SJCRH30 (cell line): ENCODE measurements at places on chromosomes 1 and 21. TPM values are rescaled to one million over a fixed set of nuclear protein-coding genes. Genes with fewer than 3 reads are reported as not detected.

The MYOC gene
- not detected in 2 replicates for total RNA-seq

The GJA8 gene
- total RNA-seq, result not detected in 2 replicates

The SH3BGRL3 gene
- 41.5 and 43.4 TPM in 2 replicates for total RNA-seq

The CTSK gene
- 0.97 and 1.3 TPM in 2 replicates for total RNA-seq

The TAS1R1 gene
- total RNA-seq, result 0.14 and 0.20 TPM in 2 replicates

The CYYR1 gene
- 48.5 and 49.2 TPM in 2 replicates for total RNA-seq

The EDARADD gene
- total RNA-seq, result 3.8 and 4.3 TPM in 2 replicates

The CNR2 gene
- total RNA-seq, result not detected in 2 replicates

The GBP7 gene
- total RNA-seq, result not detected in 2 replicates

DNA sequence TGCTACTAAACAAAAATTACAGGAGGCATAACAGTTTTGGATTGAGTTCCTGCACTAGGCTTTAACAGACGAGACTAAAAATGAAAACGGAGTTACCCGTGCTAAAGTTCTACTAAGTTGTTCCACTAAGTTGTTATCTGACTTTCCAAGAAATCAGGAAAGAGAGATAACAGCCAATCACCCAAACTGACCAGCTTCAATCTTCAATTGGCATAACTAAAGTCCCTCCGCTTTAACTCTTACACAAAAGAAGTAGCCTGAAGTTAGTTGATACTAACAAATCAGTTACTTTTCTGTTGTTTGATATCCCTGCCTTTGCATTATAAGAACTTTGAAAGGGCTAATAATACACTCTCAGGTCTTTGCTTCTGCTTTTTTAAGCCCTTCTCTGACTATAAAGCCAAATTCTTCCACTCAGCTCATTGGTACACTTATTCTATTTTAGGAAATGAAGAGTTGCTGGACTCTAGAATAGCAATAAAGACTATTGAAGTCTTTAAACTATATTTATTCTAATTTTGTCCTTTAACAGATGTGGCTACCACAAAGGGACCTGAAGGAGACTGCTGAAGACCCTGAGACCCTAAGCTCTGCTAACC, 61.3 kb downstream of the TESK2 start:
- no peak for DNase-seq

- no peak for DNase-seq
These were observed 35.1 kb downstream of the MPZL1 start for GRCh38 chr1:167756730-167757405.

GRCh38 chr1:228081144-228081543, 1.4 kb upstream of the ARF1 start:
- DNase-seq, result no peak

DNA sequence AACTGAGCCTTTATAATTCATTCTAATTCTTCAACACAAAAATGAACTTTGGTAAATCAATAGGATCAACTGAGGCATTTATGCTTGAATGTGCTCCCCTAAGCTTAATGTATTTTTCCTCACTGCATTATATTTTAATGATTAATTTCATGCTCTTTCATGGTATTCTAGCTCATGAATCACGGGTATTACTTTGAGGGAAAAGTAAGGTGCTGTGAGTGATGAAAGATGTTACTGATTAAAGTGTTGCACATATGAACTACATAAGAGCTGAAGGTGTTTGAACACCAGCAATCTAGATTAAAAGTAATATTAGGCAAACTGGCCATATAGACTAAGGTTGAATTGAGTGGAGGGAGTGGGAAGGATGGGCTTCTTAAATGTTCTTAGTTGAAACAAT, 1.9 kb downstream of the DPYD start:
- DNase-seq, result no peak

DNA sequence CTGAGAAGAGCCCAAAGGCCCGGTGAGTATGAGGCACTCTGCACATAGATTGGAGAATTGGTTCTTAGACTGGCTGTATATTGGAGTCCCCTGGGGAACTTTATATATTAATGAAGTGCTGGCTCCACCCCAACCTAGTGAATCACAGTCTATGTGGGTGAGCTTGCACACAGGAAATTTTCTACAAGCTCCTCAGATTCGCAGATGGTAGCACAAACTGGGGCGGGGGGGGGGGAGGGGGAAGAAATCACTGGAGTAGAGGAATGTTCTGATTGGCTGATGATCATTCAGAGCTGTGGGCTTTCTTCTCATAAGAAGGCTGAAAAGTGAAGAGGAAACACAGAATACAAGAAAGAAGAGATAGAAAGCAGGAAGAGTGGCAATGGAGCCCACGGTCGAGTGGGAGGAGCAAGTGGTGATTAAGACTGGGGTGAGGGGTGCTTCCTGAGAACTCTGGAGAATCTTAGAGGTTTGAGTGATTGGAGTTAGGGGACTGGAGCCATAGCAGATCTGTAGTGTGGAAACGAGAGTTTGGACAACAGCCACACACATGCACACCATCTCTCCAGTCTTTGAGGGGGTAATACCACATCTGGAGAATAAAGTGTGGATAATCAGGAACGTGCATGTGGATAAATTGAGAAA, 465.9 kb upstream of the DAB1 start:
- DNase-seq, result no peak

DNA sequence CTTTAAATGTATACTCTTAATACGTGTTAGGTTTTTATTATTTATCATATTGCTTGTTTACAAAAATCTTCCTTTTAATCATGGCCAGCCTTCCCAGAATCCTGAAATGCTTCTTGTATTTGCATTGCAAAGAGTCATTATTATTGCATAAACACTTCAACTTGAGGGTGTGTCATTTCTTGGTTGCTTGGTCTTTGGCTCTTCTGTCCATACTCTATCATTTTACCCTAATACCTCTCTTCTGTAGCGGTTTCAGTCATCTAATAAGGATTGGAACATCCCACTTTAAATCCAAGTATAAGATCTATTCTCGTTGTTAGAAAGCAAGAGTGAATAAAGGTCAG, 200.6 kb upstream of the CACYBP start:
- DNase-seq, result no peak

- peak; percentile 19 for DNase-seq
These were observed 68.0 kb downstream of the UCK2 start for GRCh38 chr1:165895451-165895871.

DNA sequence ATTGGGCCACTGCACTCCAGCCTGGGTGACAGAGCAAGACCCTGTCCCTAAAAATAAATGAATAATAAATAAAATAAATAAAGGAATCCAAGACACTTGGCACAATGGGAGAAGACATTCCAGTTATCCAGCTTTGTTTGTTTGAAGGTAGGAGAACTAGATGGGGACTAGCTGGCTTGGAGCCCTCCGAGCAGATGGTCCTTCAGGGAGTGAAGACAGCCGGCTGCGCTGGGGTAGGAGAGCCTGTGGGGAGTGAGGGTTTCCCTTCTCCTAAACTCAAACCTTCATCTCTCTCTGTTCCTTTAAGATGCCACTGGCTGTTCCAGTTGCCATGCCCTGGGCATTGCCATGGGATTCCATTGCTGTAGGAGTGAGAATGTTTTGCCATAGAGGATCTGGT, 120.6 kb downstream of the NAV1 start:
- DNase-seq, result no peak

DNA sequence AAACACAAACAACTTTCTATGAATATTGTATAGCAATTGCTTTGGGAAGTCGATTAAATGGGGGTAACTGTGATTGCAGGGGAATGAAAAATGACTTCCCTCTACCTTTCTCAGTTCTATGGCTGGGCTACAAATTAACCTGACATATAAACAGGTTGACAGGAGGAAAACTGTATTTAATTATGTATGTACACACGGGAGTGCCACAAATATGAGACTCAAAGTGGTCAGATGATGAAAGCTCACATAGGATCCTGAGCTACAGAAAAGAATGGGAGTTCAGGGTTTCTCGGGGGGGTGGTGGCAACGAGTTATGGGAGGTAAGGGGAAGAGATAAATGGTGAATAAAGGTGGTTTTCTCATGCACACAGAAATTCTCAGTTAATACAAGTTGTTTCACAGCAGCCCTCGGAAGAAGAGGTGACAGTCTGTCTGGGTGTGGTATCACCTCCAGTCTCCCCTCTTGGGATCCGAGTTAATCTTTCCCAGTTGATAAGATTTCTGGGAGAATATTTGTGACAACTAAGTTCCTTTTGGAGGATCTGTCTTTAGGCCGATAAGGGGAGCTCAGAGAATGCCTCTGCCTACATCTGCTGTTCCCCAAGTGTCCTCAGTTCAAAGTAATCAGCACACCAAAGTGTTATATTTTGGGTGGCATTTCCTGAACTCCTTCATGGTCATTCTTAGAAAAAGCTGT, 26.3 kb downstream of the GADD45A start:
- no peak for DNase-seq

GRCh38 chr1:248631354-248632008, 3.4 kb downstream of the OR2T11 start:
- DNase-seq, result no peak

DNA sequence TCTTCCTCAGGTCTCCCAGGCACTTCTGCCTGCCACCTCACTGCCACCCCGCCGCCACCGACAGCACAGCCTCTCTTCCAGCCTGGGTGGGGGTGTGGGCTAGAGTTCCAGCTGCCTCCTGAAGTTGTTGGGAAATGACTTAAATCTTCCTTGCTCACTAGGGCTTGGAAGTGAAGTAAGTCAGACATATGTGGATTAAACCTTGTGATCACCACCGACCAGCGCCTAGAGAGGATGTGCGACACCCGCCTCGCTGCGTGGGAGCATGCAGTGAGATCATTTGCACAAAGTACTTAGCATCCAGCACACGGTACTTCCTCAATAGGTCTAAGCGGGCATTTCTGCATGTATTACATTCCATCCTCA, 71.4 kb upstream of the FAM20B start:
- DNase-seq, result no peak

DNA sequence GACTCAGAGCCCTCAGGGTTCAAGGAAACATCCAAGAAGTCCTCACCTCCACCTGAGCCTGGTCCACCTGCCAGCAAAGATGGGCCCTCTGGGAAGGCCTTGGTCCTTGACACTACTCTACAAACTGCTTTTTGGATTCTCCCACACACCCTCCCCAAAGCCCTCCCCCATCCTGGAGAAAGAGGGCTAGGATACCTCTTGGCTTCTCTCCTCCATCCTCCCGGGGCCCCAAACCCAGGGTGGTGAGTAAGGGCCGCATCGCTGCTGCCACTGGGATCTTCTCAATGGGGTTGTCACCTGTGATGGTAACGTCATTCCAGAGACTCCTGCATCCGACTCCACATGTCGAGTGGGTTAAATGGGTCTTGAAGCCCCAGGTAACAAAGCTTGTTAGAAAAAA, 26.6 kb downstream of the MATN1 start:
- no peak for DNase-seq

DNA sequence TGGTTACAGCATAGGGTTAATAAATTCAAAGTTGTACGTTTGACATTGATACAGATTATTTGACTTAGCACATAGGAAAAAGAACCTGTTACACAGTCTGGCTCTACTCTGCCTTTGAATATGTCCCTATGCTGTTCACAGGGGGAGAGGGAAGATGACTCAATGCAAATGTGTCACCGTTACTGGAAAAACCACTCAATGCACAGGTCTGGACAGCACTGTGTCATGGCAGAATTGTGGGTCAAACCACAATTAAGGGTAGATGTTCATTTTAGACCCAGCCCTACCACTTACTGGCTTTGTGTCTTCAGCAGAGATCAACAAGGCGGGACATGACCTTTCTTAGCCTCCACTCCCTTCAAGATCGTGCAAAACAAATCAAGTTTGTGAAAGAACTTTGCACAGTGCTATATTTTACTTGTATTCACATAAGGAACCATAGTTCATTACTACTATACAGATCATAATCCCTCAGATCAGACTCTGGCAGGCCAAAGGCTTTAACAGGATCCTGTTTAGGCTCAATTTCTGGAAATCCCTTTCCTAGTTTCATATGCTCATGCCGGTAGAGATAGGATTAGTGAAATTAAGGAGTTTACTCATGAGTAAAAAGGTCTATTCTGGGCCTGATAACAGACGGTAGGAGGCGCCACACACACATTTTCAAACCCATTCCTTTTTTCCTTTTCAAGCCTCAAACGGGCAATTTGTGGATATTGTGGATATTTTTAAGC, 22.1 kb downstream of the EIF2D start:
- peak; percentile 30 for DNase-seq

DNA sequence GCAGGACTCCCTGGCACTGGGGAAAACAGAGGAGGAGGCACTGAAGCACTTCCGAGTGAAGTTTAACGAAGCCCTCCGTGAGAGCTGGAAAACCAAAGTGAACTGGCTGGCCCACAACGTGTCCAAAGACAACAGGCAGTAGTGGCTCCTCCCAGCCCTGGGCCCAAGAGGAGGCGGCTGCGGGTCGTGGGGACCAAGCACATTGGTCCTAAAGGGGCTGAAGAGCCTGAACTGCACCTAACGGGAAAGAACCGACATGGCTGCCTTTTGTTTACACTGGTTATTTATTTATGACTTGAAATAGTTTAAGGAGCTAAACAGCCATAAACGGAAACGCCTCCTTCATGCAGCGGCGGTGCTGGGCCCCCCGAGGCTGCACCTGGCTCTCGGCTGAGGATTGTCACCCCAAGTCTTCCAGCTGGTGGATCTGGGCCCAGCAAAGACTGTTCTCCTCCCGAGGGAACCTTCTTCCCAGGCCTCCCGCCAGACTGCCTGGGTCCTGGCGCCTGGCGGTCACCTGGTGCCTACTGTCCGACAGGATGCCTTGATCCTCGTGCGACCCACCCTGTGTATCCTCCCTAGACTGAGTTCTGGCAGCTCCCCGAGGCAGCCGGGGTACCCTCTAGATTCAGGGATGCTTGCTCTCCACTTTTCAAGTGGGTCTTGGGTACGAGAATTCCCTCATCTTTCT, 75.5 kb downstream of the PIK3CD start:
- no peak for DNase-seq

DNA sequence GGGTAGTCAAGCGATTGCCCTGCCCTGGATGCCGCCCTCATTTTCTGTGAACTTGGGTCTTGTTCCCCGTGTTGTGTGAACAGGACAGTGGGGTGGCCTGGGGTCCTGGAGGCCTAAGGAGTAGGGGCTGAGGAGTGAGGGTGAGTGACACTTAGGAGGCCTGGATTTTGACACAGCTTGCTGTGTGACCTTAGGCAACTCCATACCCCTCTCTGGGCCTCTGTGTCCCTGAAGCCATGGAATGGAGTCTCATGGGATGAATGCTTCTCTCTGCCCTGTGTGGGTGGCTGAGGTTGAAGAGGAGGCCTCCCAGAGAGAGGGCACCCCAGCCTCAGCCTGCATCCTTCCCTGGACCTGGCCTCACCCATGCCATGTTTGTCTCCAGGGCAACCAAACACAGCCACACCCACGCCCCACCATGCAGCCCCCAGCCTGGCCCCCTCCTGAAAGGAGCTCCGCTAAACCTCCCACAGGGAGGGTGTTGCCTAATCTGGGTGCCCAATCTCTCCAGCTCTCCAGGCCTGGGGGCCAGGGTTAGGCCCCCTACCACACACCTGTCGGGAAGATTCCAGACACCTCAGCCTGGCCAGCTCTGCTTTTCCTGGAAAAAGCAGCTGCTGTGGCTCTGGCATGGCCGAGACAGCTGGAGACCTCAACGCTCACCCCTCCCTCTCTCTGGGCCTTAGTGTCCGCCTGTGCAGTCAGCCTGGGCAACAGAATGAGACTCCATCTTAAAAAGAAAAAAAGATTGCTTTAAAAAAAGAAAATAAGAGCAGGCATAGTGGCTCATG, 9.9 kb downstream of the MYOM3 start:
- DNase-seq, result peak; percentile 89
